HTR-8/SVneo (cell line): ENCODE measurements at places on chromosomes 5 and 9.

- DNase-seq = no peak
These were observed 27.1 kb downstream of the DCTN4 start for GRCh38 chr5:150731669-150732242.

DNA sequence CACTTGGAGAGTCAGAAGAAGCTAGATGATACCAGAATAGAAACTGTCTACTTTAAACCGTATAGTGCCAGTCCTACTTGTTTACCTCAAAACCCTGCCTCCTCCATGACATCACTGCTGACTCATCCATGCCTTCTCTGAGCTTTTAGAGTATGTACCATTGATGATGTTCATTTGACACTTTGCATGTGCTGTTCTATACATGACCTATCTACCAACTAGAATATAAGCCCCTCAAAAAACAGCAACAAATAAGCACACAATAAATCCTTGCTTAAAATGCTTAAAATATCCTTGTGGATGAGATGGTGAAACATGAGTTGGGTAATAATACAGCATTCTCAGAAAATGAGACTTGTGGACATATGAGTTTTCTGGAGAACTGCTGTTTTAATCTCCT lies 2.6 kb downstream of the CTNNAL1 start:
- peak; percentile 28 for DNase-seq

DNA sequence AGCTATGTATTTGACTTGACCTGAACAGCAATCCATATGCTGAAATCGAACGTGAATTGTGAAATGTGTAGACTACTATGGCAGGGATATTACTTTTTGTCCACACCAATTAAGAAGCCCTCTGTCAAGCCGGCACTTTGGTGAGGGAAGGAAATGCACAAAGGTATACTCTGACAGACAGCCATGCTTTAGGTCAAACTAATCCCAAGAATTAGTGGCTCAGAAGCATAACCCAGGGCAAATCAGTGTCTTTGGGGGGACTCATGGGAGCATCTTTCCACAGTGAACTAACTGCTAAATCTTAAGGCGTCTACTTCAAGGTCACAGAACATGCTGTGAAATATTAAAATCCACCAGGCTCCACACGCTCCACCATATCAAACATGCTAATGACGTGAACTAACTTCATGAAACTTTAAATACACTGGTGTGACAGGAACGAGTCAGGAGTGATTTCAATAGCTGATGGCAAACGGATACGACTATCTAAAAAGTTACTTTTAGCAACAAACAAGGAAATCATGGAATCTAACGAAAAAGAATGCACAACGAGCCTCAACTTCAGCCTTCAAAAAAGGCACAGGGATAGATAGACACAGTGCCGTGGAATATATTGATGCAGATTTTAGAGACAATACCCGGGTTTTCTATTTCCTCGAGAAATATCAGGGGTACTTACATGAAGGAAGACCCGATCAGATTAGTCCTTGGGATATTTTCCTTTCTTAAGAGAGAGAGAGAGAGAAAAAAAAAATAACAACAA lies 527 bp downstream of the MEF2C start:
- no peak for DNase-seq

- DNase-seq = no peak
These were observed 140.3 kb downstream of the ZSWIM6 start for GRCh38 chr5:61472172-61472958.

- DNase-seq = no peak
These were observed 81.0 kb downstream of the WWC1 start for GRCh38 chr5:168372356-168372946.

DNA sequence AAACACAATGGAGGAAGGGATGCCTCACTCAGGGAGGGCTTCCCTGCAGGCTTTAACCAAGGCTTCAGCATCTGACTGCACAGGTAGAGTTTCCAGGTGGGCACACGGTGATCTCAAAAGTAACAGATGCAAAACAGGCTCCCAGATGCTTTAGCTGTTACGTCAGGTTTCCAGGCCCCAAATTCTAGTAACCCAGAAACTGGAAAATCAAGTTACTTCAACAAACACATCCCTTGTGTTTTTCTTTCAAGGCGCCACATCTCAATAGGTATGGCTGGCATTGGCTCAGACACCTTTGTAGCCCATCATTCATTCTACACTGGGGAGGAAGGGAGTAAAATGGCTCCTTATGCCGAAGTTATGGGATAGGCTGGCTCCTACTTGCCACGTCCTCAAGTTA lies 27.4 kb downstream of the NRG2 start:
- no peak for DNase-seq

- DNase-seq = no peak
These were observed 3.9 kb downstream of the SLC6A3 start for GRCh38 chr5:1441166-1441865.

DNA sequence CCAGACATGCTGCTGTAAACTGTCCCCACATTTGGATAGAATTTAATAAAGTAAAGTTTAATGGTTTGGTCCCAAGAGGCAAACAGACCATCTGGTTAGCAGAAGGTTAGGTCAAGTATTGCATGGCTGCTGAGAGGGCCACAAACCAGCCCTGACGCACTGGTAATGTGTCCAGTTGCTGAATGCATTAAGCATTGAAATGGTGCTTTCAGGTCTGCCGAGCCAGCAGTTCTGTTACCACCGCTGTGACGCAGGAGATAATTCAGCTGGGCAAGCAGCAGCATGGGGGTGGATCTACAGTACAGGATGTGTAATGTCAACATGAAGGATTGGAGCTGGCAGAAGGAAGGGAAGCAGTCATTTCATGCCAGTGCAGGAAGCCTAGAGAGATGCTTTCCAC lies 16.0 kb downstream of the ZNF462 start:
- no peak for DNase-seq

GRCh38 chr9:27193886-27194285 lies 84.9 kb downstream of the TEK start:
- DNase-seq = no peak

GRCh38 chr5:168647083-168647482 lies 67.9 kb upstream of the PANK3 start:
- no peak for DNase-seq

- DNase-seq = no peak
These were observed 236.0 kb upstream of the IRX1 start for GRCh38 chr5:3359642-3360041.

- no peak for DNase-seq
These were observed 113.8 kb downstream of the GADD45G start for GRCh38 chr9:89718651-89719050.

DNA sequence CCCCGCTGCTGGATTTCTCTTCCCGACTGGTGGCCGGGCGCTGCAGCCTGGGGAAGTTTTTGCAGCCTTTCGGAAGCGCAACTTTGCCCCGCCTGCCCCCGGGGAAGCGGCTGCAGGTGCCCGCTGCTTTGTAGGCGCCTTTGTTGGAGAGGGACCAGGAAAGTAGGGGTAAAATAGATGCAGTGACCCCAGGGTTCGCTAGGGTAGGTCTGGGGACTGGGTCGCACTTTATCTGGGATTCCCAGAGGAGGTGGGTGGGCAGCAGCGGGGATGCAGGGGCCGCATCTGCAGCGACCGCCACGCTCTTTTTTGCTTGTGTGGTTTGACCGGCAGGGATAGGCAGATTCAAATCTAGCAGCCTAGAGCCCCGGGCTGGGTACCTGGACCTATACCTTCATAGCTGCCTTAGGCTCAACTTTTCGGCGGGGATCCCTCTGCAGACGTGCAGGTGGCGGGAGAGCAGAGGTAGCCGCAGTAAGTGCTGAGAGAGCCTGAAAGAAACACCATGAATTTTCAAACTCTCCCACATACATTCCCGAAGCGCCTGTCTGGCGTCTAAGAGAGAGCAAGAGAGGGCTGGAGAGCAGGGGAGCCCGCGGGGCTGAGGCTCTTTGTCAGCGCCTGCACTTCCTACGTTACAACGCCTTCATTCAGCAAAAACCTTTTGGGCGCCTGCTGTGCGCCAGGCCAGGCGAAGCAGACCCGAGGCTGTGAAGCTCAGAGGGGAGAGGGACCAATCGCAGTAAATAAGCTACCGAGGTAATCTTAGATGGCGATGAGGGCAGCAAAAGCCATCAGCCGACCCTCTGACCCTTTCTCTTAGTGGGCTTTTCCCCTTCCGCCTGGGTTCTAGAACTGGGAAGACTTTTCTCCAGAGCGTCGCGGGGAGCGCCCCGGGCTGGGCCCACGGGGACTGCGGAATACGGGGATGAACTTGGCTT lies 642 bp downstream of the SV2C start:
- DNase-seq = no peak

DNA sequence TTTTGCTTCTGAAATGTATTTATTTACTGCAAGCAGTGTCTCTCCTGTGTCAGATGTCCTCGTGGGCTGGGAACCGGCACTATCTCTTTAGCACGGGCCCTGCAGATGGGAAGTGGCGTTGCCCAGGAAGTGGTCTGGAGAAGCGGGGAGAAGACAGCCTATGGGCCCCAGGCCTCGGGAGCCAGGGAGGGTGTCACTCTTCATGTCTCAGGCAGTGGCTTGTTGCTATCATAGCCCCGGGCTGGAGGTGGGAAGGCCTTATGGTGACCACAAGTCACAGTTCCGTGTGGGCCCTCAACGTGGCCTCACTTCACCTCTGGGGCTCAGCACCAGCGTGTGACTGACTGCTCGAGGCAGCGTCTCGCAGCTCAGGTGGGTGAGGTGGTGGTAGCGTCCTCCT lies 41.4 kb downstream of the SYK start:
- no peak for DNase-seq

- DNase-seq = no peak
These were observed 223.4 kb downstream of the NPR3 start for GRCh38 chr5:32934529-32934928.

DNA sequence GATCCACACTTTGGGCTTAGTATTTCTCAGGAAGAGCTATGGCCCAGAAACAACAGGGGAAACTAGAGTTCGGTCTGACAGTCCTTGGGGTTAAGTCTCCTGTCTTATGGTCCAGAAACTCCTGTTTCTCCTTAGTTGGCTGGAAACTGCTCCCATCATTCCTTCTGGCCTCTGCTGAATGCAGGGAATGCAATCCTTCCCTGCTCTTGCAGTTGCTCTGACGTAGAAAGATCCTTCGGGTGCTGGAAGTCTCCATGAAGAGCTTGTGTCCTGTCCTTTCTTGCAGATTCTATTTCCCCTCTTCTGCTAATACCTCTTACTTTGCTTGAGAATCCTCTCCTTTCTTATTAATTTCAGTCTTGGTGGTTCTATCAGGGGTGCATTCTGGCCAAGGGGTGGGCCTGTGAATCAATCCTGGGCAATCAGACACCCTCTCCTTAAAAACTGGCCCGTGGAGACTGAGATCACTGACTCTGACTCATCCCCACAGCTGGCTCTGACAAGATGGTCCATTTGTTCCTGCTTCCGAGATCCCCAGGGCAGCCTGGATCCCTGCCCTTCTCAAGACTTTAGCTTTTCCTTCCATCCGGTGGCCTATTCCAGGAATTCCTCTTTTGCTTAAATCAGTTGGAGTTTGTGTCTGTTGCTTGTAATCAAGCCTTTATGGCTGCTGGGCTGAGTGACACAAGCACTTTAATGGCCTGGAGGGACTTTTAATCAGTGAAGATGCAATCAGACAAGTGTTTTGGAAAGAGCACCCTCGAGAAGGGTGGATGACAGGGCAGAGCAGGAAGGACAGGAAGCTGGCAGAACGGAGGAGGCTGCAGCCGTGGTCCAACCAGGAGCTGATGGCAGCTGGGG lies 23.7 kb downstream of the PTGS1 start:
- DNase-seq = no peak

DNA sequence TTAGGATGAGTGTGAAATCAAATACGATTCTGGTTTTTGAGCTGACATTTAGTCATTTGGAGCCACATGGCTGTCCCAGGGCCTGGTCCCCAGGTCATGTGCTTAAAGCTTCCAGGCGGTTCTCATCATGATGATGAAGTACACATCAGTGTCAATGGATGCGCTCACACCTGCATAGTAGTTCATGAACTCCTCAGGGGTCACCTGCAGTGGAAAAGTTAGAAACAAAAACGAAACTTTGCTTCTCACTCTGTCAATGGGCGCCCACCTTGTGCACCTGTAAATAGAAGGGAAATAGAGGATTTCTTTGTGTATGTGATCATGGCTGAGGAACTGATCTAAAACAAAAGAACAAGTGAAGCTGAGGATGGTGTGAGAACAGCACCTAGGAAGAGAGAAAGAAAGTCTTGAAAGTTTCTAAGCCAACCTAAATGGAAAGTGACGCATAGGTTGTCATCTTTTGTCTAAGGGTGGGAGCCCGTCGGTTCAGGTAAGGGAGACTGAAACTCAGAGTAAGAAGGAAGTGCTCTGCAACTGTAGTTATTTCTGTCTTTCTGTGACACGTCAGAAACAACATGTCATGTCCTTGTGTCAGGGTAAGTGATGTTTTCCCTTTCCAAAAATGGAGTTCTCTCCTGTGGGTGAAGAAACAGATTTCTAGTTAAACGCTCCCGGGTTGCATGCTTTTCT lies 33.8 kb downstream of the CAPSL start:
- no peak for DNase-seq

GRCh38 chr9:137202966-137203365 lies 2.4 kb upstream of the TPRN start:
- DNase-seq = no peak

- no peak for DNase-seq
These were observed 483.8 kb downstream of the DMAC1 start for GRCh38 chr9:7315746-7316145.

GRCh38 chr9:114374936-114375335 lies 12.8 kb downstream of the AKNA start:
- DNase-seq = no peak
